ENCODE measurements at places on chromosomes 2 and 18.

- no peak for DNase-seq
Measured at GRCh38 chr2:42261518-42262195, 92.5 kb downstream of the EML4 start.

DNA sequence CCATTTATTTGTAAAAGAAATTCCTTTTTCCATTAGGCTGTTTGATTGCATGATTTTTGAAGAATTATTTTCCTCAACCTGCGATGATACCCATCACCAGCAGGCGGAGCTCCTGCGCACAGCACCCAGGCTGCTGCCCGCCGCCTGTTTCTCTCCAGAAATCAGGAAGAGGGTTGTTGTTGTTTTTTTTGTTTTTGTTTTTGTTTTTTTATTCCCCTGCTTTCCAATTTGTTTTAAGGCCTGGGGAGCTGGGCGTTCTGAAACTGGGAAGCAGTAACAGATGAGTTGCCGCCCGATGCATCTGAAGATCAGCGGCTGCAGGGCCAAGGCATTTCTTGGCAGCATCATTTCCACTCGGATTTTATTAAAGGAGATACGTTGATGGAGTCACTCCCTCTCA is 132.1 kb downstream of the MBP start:
- peak; percentile 29 for DNase-seq

- no peak for DNase-seq
Measured at GRCh38 chr2:120486441-120486840, 140.5 kb downstream of the INHBB start.

GRCh38 chr2:139925903-139926302 is 1145.7 kb upstream of the NXPH2 start:
- no peak for DNase-seq

DNA sequence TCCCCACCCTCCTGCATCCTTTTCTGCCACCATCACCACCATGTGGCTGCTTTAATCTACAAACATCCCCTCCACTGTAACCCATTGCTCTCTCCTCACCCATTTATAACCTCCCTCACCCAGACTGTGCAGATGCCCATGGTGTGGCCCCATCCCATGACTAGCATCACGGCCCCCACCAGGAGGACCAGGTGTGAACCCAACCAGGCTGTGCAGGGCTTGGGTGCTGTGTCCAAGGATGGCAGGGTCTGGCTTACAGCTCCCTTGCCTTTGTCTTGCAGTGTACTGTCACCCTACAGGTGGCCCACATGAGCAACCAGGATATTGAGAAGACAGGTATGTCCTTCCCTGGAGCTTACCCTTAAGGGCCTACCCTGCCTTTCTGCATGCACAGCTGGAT is 6.8 kb downstream of the FER1L5 start:
- no peak for DNase-seq

DNA sequence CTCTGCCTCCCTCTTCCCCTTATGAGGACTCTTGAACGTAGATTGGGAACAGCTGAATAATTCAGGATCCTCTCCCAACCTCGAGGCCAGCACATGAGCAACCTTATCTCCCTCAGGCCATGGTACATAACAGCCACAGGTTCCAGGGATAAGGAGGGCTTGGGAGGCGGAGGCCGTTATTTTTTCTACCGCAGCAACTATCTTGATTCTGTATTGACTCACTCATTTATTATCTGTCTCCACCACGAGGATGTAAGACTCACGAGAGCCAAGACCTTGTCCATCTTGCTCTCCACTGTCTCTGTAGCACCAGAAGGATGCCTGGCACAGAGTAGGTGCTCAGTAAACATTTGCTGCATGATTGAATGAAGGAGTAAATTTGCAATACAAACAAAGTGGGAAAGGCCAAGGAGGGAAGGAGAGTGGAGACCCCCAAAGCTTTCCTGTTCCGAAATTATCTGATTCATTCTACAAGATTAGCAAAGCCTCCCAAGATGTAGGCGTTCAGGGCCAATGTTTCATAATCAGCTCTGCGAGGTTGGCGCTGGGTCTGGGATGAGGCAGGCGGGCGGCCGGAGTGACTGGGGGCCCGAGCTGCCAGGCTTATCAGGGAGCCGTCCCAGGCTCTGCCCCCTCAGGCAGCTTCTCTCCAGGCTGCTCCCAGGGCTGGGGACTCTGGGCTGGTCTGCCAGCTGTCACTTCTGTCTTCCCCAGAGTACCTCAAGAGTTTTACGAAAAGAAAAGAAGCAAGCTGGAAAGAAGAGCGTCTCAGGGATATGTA is 31.6 kb downstream of the INPP5D start:
- no peak for DNase-seq

DNA sequence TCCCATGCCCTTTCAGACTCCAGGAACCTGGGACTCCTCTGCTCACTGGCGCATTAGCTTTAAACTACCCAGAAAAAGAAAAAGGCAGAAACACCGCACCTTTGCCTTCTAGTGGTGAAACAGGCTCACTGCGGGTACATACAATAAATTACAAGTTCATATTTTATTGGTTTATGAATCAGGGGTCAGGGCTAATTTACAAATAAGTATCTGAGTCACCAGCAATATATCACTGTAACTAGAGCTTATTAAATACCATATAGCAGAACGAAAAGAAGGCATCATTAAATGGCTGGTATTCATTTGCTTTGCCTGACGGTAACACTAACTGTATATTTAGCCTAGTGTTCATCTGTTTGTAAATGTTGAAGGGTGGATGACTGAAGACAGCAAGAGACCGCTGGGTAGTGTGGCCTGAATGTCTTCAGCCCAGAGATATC is 26.9 kb upstream of the DTNB start:
- no peak for DNase-seq

- no peak for DNase-seq
Measured at GRCh38 chr2:190563646-190564045, 29.1 kb upstream of the NEMP2 start.

GRCh38 chr18:30987467-30988241 is 54.9 kb downstream of the DSC3 start:
- no peak for DNase-seq

GRCh38 chr2:190267302-190267701 is 52.3 kb downstream of the HIBCH start:
- no peak for DNase-seq

DNA sequence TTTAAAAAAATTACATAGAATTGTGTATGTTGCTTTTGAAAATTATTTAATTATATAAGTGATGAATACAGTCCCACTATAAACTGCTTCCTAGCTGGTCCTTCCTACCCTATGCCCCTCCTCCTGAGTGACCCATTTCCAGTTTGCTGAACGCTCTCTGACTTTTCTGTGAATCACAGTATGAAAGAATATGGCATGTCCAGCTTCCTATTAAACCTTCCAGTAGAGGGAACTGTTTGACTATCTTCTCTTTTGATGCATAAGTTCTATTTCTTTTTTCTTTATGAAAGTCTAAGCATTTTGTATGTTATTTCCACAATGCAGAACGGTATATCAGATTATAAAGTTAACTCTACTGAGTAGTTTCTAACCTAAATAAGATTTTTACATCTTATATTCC is 41.3 kb downstream of the PSMG2 start:
- DNase-seq: no peak

GRCh38 chr2:28678175-28678855 is 73.3 kb upstream of the PPP1CB start:
- no peak for DNase-seq

DNA sequence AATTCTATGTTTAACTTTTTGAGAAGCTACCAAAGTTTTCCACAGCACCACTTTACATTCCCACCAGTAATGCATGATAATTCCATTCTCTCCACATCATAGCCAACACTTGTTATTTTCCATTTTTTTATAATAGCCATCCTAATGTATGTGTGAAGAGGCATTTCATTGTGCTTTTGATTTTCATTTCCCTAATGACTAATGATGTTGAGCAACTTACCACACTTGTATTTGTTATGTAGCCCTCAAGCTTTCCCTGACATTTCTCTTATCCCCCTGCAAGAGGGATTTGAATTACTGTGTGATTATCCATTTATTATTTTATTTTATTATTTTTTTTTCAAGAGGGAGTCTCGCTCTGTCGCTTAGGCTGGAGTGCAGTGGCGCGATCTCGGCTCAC is 23.6 kb upstream of the SOS1 start:
- DNase-seq: no peak

DNA sequence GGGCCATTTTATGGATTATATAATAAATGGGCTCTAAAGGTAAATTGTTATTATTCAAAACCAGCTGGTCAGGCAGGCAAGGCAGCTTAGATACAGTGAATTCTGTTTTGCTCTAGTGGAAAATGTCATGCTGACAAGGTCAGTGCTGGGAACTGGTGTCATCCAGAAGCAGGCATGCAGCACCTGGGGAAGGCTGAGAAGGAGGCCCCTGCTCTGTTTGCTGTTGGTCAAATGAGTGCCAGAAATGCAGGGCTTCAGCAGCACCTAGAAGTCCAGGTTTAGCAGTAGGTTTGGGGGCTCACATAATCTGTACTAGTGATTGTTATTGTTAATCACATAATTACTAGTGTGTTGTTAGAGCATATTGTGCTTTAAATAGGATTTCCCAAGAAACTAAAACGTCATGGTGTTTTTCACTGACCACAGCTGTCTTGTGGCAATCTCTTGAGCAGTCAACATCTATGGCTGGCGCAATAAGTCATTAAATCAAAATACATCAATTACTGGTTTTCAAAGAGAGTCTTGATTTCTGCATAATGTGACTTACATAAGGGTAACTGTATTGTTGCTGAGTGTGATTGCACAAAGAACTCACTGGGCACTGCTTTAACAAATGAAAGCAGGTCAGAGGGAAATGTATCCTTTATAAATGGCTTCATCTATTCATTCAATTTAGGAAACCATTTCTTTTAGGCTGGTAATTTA is 99.1 kb downstream of the MYO3B start:
- no peak for DNase-seq

DNA sequence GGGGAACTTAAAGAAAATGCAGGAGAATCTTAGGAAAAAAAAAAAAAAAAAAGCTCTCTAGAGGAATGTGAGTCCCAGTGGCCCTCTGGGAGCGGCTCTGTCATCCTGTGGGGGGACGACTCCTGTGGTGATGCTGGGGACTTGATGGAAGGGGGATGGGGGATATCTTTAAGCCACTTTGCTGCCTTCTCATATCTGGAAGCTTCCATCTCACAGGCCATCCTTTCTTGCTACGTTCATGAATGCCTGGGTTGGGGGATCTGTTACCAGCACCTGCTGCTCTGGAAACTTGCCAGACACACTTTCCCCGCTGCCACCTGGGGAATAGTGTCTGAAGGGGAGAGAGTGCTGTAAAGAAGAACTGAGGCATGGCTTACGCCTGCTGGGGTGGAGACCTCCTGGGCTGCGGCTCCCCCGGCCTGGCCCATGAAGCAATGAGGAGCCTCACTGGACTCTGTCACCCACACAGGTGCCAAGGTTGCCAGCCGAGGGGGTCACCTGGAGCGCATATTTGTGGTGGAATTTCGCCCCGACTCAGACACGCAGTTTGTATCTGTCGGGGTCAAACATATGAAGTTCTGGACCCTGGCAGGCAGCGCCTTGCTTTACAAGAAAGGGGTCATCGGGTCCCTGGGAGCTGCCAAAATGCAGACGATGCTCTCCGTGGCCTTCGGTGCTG is 92.8 kb downstream of the RTN4 start:
- DNase-seq: no peak

DNA sequence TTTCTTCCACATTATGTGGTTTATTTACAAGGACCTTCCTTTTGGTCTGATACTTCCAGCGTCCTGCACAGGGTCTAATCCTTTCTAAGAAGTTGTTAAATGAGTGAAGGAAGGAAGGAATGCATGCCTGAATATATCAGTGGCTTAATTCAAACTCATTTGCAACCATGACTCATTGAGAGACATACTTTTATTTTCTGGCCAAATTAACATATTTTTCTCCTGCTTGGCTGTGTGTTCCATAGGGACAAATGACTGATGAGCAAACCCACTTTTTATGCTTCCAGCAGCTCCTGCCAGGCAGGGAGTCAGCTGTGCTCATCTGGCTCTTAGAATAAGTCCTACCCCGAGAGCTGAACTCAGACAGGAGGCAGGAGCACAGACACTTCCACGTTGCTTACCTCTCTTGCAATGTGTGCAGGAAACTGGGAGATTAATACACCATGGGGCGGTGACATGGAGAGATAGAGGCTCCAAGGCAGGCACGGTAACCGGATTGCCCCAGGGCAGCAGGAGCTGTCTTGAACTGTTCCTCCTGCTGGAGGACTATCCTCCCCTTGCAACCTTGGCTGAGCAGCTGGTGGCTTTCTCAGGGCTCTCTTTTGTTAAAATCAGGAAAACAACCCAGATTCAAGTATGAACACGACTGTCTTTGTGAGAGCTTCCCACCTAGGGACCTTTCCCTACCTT is 667.5 kb upstream of the HS6ST1 start:
- DNase-seq: no peak

GRCh38 chr18:36377626-36378025 is 80.1 kb downstream of the FHOD3 start:
- no peak for DNase-seq

- DNase-seq: peak; percentile 10
Measured at GRCh38 chr18:23810396-23810795, 121.1 kb downstream of the LAMA3 start.

- no peak for DNase-seq
Measured at GRCh38 chr2:75325594-75325993, 126.3 kb upstream of the TACR1 start.

DNA sequence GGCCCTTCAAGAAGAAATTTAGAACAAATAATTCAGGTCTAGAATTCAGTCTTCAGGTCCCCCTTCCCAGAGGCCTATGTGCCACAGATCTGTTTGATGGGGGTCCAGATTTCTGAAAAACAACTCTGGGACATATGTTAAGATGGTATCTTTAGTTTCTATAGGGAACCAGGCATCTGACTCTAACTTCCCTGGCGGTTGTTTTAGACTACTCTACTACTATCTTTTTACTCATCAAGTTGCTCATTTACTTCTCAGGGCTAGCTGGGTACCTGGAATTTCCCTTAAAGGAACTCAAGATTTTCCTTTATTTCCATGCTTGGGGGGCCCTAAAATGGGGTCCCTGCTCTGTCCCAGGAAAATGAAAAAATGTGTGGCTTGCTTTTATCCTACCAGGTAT is 114.7 kb upstream of the RAB6C start:
- DNase-seq: no peak

DNA sequence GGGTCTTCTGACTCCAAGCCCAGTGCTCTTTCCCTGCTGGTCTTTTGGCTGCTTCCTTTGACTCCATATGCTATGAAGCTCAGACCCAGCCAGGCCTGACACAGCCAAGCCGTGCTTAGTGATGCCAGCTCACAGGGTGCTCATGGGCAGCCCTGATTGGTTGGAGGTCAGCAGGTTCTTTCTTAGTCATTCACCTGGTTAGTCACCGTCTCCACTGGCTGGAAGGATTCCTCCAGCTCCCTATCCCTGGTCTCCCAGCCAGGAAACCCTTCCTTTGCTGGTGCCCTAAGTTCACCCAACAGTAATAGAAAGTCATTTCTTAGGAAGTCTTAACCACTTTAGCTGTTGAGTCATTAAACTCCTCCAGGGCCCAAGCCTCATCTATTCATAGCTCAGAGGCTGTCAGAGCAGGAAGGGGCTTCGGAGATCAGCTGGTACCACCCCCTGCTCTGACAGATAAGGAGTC is 3.9 kb downstream of the KCNK3 start:
- DNase-seq: no peak

DNA sequence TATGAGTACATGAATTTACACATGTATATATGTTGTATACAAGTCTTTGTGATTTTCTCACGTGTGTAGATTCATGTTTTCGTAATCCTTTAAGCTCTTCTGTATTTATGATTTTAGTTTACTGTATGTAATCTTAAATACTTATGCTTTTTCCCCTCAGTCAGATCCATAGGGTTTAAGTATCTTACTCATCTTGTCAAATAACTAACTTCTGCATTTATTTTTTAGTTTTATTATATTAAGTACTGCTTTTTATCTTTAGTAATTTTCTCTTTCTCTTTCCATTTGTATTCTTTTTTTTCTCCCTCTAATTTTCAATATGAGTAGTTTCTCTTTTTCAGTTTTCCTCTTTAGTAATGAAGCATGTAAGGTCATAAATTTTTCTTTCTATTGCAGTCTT is 179.4 kb downstream of the LCLAT1 start:
- no peak for DNase-seq

Measured in activated T-cell treated with anti-CD3 and anti-CD28 coated beads for 48 hours (primary cell).